ENCODE measurements at places on chromosomes 6 and 20.

GRCh38 chr20:60050193-60050947, 92.1 kb downstream of the CDH26 start:
- no peak for DNase-seq

DNA sequence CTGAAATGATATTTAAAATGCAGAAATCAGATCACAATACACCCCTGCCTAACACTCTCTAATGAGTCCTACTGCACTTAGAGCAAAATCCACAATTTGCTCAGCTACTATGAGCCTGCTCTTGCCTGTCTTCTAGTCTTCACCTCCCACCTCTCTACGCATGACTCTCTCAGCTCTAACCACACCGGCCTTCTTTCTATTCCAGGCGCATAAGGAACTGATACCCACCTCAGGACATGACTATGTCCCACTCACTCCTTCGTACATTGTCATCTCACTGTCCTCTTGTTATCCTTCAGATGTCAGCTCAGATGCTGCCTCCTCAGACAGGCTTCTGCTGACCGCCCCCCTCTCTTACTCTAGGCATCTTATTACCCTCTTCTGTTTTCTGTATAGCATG, 201.0 kb upstream of the FLRT3 start:
- DNase-seq: no peak

- no peak for DNase-seq
Observed at GRCh38 chr6:16292432-16292831, 54.0 kb downstream of the GMPR start.

- no peak for DNase-seq
Observed at GRCh38 chr20:38501858-38502436, 29.3 kb downstream of the RALGAPB start.

- no peak for DNase-seq
Observed at GRCh38 chr6:84460491-84460890, 233.0 kb upstream of the CEP162 start.

DNA sequence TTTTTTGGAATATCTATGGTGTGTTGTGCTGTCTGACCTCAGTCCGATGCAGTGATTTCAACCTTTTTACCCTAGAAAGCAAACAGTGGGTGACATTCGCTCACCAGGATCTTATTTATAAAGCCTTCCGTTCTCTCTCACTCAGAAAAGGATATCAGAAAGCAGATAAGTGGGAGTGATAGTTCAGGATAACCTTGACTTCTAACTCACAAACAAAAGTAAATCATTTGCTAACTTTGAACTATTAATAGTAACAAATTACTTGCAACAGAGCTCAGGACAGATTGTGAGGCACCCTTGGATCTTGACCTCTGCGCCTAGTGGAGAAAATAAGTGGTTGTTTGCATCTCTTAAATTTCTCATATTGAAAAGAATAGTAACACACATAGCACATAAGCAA, 637.1 kb upstream of the CITED2 start:
- no peak for DNase-seq

- no peak for DNase-seq
Observed at GRCh38 chr20:60214901-60215815, 256.9 kb downstream of the CDH26 start.

GRCh38 chr6:4670824-4671409, 105.3 kb upstream of the CDYL start:
- no peak for DNase-seq

DNA sequence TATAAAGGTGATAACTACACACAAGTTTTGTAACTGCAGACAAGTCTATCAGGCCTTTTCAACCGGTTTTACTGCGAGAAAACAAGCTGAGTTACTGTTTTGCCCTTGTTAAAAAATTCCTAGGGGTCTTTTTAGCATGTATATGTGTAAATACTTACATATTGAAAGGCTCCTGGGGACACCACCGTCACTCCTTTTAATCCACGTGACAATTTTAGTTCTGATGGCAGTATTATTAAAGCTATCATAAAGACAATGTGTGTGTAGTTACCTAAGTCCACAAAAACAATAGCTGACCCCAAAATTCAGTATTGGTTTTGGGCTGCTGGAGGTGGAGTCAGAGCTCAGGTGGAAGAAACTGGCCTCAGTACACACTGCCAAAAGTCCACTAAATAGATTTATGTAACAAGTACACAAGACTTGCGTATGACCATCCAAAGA, 41.3 kb upstream of the HFE start:
- DNase-seq: no peak

GRCh38 chr6:166617359-166617758, 9.7 kb downstream of the RPS6KA2 start:
- no peak for DNase-seq

- DNase-seq: no peak
Observed at GRCh38 chr20:23151885-23152284, 65.8 kb upstream of the CD93 start.

GRCh38 chr20:53579581-53580375, 13.9 kb downstream of the ZNF217 start:
- no peak for DNase-seq

DNA sequence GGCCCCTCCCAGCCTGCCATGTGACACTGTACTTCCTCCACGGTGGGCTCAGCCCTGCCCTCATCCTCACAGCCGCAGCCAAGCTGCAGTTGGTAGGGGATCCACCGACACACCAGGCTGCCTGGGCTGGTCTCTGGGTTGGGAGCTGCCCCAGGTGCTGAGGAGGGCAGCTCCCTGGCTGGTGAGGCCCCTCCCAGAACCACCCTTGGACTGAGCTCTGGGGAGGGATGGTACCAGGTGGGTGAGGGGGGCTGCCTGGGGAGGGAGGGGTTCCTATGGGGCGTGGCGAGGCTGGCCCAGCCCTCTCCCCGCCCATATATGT, 185 bp upstream of the TNFRSF6B start:
- DNase-seq: no peak

DNA sequence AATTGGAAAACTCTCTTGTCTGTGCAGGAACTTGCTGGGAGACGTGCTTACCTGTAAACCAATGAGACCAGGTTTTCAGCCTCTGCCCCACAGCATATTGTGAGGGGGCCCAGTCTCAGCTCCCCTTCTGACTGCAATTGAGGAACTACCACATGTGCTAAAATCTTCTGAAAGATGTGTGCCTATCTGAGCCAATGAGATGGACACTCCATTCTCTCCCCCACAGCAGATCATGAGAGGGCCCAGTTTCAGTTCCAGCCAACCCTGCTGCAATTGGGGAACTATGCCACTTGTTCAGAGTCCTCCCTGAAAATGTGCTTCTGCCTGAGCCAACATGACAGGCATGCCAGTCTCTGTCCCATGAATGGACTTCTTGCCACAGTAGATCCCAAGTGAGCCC, 20.9 kb upstream of the PI3 start:
- no peak for DNase-seq

GRCh38 chr20:57560554-57561355, at the start of gene PCK1:
Gene PCK1 (plus strand): TSS chr20:57561110. CDS start chr20:57561412, 302 bp downstream.
- no peak for DNase-seq

DNA sequence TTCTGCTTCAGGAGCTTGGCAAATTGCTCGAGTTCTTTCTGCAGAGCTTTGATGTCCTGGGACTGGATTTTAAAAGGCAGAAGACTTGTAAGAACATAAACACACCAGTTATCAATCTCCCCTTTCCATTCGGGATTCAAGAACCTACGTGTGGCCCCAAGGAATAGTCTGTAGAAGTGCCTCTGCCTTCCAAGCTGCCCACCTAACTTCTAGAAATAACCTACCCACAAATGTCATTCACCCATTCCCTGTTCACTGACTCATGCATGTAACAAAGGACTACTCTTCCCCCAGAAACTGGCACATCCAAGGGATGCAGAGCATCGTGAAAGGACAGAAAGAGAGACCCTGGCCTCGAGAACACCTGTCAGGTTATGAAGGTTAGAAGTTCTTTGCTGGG, 4.5 kb downstream of the POU5F1 start:
- DNase-seq: no peak

GRCh38 chr6:87939776-87940175, 107.9 kb upstream of the SPACA1 start:
- no peak for DNase-seq

- DNase-seq: no peak
Observed at GRCh38 chr6:46642928-46643751, 9.5 kb downstream of the CYP39A1 start.

DNA sequence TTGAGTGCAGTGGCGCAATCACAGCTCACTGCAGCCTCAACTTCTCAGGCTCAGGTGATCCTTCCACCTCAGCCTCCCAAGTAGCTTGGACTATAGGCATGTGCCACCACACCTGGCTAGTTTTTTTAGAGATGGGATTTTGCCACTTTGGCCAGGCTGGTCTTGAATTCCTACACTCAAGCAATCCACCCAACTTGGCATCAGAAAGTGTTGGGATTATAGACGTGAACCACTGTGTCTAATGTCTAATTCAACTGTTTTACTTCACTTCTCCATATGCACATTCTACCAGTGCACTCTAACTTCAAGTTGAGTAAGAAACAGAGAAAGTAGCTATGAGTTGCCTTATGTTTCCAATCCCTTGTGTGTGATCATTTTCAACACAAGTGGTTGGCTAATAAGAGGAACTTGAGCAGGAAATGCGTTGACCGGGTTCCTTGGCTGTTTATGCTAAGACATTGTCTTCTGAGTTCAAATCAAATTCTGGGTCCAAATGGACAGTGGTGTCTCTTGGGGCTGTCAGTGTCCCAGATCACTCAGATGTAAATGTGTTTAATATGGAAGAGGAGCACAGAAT, 23.9 kb downstream of the ZNF337 start:
- no peak for DNase-seq

DNA sequence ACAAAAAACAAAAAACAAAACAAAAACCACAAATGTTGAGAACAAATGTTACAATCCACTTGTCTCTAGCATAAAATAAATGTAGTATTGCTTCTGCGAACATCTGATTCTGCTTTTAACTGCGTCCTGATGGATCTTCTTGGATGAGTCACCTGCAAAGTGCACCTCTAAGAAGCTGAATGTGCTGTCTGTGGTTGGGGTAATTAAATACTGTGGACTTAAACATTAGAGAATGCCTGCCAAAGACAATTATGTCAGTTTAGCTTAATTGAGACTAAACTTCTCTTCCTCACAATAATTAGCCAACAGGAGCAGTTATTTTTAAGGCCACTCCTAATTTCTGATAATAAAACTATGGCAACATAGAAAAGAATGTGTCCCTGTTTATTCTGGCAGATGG, 253.4 kb downstream of the PHACTR1 start:
- no peak for DNase-seq

DNA sequence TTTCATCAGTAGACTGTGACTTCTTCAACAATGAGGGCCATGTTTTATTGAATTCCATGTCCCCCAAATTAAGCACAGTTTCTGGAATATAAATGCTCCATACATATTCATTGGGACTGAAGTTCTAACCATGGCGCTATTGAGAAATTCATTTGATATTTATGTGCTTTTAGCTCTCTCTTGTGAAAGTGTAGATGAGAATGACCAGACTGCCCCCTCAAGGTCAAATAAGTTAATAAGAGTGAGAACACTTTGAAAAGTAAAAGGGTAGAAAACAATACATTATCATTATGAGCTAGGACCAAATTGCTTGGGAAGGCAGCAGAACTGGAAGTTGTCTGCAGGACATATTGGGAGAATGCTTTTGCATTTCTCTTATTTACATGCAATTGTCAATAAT, 597.9 kb downstream of the EPM2A start:
- DNase-seq: no peak

DNA sequence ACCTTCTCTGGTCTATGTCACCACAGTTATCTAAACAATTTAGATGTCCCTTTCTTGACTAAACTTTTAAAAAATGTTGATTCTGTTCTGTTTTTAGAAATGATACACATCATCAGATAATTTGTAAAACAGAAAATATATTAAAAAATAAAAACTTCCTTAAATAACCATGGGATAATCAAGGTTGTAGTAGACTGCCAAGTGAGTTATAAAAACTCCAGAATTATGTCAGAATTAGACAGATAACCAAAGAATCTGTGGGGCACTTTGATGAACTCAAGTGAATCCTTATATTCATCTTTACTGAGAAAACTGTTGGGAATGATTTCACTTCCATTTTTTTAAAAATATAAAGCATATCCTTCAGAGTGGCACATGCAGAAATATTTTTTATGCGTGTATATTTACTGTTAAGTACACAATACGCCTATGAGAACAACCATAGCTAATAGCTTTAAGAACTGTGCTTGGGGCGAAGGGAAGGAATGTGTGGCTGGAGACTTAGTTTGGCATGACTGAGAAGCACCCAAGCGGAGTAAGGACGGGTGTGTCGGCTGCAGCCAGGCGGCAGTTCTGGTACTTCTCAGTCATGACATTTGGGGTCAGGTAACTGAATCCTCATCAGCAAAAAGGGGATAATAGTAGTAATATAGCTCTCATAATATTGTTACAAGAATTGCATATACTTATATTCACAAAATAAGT, 604.7 kb upstream of the CITED2 start:
- DNase-seq: no peak

DNA sequence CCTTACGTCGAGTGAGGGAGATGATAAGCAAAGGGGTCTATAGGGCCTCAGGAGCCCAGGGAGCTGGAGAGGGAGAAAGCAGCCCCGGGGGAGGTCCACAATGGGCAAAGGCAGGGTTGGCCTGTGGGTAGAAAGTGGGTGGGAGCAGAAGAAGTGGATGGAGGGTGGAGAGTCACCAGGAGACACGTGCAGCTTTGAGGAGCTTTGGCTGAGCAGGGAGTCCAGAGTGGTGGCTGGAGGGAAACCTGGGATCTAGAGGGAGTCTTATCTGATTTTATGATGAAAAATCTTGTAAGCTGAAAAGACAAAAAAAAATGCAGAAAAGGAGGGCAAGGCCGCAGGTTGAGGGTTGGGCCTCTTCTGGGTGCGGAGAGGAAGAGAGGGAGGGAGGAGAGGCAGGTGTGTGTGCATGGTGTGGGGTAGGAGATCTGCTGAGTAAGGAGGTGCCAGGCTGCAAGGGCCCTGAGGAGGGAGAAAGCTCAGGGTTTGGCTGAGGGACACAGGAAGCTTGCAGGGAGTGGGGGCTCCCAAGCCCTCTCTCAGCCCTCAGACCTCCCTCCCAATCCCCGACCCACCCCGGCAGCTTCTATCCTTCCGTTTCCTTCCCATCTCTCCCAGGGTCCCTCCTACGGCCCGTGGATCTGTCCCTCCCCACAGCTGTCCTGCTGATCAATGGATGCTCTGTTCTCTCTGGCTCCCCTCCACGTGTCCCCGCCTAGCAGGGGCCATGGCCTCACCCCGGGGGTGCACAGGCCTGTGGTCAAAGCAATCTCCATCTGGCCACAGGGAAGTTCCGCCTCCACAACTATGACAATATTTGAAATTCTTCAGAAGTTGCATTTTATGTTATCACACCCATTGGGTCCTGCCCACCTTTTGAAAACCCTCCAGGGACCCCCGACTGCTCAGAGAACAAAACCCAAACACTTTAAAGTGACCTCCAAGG, 17.1 kb upstream of the BPI start:
- no peak for DNase-seq

DNA sequence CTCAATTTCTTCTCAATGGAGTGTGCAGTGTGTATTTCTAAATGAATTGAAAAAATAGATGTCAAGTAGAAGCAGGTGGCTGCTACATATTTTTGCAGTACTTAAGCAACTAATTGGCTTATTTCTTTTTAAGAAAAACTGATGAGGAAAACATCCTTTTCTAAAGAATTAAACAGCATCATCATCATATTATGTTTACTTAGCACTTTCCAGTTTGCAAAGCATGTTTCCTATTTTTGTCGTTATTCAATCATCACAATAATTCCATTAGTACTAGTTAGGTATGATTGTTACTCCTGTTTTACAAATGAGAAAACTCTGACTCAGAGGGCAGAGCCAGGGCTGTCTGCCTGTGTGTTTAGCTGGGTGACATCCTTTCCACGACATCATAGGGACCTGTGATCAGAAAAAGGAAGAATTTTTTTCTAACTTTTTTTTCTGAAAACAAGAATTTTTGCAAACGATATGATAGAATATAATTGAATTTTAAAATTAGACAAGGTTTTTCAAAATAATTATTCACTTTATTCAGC, 22.7 kb upstream of the BMP6 start:
- DNase-seq: no peak

- DNase-seq: no peak
Observed at GRCh38 chr6:143325379-143326140, 124.9 kb downstream of the ADAT2 start.

Data from activated T-cell treated with anti-CD3 and anti-CD28 coated beads for 1 hour (primary cell).